Esophagus muscularis mucosa (tissue), 4 donors: ENCODE measurements at places on chromosomes 16 and 17. TPM values are rescaled to one million over a fixed set of nuclear protein-coding genes. Genes with fewer than 3 reads are reported as not detected.

DNA sequence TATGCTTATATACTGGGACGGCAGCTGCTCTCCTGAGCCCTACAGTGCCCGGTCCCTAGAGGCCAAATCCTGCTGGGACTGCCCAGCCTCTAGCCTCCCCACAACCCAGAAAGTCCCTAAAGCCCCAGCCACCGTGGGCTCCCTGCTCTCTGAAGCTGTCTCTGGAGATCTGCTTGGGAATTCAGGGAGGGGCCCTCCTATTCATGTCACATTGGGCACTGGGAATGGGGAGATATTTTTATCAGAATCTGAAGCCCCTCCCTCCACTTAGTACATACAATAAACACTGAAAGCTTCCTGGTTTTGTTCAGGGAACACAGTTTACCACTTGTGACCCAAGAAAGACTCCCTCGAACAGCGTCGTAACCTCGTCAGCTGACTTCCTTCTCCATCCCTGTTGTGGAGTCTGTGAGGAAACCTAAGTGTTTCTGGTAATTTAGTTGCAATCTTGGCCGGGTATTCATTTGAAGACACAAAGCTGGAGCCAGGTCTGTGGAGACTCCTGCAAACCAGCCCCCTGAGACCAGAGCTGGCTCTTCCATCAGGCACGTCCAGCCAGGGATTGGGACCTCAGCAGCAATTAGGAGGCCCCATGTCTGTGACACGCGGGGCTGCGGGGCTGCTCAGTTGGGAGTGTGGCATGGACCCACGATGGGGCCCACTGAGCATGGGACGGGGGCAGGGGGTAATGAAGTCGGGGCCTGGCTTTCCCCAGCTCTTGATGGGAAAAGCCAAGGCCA lies 38.5 kb downstream of the PGS1 start:
- peaks cover 73% of the 10 kb centered on the region for H3K4me1 ChIP-seq
- H3K4me3 ChIP-seq = no peak overlapping the region
- no peak for DNase-seq

DNA sequence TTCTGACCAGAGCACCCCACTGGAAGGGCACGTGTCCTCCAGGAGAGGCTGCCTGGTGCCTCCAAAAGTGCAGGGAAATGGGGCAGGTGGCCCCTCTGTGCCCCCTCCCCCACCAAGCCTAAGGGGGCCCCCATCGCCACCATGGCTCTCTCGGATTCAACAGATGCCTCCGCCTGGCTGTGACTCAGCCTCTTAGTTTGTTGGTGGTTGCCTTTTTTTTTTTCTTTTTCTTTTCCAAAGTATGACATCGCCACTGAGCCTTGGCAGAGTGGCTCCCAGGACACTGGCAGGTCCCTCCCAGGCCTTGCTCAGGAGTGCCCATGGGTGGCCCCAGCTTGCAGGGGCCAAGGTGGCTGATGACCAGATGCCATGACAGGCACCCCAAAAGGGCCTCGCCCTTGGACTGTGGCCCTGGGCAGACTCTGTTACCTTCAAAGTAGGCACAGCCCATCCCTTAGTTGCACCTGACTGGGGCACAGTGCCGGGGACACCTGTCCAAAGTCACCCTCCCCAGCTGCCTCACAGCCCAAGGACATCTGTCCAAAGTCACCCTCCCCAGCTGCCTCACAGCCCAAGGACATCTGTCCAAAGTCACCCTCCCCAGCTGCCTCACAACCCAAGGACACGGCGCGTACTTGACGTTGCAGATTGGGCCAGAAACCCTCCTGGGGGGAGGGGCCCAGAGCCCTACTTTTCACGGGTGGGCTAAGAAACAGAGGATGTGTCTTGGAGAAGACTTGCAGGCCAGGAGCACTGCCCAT lies 29.6 kb downstream of the NPTX1 start:
- no peak overlapping the region for H3K27ac ChIP-seq
- no peak for DNase-seq
- H3K4me3 ChIP-seq = no peak overlapping the region

DNA sequence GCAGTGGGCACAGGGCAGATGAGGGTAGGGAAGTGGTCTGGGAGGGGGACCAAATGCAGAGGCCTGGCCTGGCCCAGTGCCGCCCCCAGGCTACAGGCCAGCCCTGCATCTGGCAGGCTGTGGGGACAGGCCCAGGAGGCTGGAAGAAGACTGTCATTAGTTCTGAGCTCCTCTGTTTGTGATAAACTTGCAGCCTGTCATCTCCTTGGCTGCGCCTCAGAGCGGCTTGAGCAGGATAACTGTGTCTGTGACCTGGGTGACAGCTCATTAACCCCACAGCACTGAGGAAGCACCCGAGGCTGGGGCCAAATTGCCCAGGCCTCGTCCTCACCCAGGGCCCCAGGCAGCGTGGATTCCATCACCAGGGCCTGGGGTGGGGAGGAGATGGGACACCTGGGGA lies 23.9 kb downstream of the ABCC3 start:
- H3K36me3 ChIP-seq = no peaks in the 10 kb centered on the region
- H3K4me3 ChIP-seq = no peak overlapping the region
- H3K4me1 ChIP-seq = peaks cover 44% of the 10 kb centered on the region
- DNase-seq = no peak

Gene TAC4
- not detected for total RNA-seq

Gene IRX5
- total RNA-seq = not detected

- H3K27me3 ChIP-seq = no peaks in the 10 kb centered on the region
- no peaks in the 10 kb centered on the region for H3K4me1 ChIP-seq
- no peak for DNase-seq
- no peak overlapping the region for H3K27ac ChIP-seq
- H3K36me3 ChIP-seq = no peaks in the 10 kb centered on the region
- no peak overlapping the region for H3K4me3 ChIP-seq
Observed at GRCh38 chr17:32584792-32585191, 98.0 kb downstream of the CDK5R1 start.

Gene CCDC154
- 0.42 TPM for total RNA-seq

Gene MYH8
- total RNA-seq = not detected

GRCh38 chr17:67521775-67522069 lies 144.6 kb downstream of the PITPNC1 start:
- no peak overlapping the region for H3K4me3 ChIP-seq
- no peaks in the 10 kb centered on the region for H3K36me3 ChIP-seq
- H3K4me1 ChIP-seq = peaks cover 32% of the 10 kb centered on the region
- H3K27ac ChIP-seq = no peak overlapping the region
- DNase-seq = no peak

DNA sequence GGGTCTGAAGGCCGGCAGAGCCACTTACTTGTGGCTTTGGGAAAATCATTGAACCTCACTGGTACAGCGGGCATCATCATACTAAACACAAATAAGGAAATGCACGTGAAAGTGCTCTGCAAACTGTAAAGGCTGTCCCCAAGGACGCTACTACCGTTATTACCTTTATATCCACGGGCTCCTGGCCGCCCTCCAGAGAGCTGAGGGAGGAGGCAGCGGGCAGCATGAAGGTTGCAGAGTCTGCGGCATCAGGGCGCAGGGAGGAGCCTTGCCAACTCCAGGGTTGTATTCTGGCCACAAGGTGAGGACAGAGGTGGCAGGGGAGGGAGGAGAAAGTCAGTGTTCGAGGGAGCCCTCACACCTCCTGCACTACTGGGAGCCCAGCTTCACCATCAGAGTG lies 68.3 kb upstream of the GCSH start:
- H3K4me3 ChIP-seq = no peak overlapping the region
- no peaks in the 10 kb centered on the region for H3K4me1 ChIP-seq
- DNase-seq = no peak
- no peaks in the 10 kb centered on the region for H3K27me3 ChIP-seq
- no peak overlapping the region for H3K27ac ChIP-seq

DNA sequence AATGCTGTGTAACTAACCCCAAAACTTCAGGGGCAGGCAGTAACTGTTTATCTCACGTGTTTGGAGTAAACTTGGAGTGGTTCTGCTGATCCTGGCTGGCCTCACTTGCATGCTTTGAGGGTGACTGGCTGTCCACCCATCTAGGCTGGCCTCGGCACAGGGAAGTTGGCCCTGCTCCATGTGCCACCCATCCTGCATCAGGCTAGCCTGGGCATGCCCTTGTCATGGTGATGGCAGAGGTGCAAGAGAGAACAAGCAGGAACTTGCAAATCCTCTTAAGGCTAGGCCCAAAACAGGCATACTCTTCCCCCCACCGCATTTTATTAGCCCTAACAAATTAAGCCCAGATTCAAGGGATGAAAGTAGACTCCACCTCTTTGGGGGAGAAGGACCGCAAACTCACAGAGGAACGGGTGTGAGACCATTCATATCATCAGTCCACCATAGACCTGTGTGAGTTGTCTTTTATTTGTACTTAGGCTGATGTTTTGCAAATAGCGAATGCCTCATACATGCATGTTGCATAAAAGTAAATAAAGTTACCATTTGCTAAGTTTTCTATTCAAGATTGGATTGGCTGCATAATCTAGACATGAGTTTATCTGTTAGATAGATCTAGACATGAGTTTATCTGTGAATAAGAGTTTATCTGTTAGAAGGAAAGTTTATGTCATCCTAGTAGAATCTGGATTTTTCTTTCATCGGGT lies 221.0 kb downstream of the CCDC182 start:
- DNase-seq = no peak
- no peak overlapping the region for H3K27ac ChIP-seq
- no peaks in the 10 kb centered on the region for H3K27me3 ChIP-seq
- H3K4me1 ChIP-seq = peaks cover 12% of the 10 kb centered on the region

Gene KRTAP2-2
- not detected for total RNA-seq

Gene PLLP
- total RNA-seq = 3.6 TPM

- H3K4me1 ChIP-seq = no peaks in the 10 kb centered on the region
- no peak overlapping the region for H3K4me3 ChIP-seq
- no peak overlapping the region for H3K27ac ChIP-seq
- no peak for DNase-seq
- H3K36me3 ChIP-seq = no peaks in the 10 kb centered on the region
- H3K27me3 ChIP-seq = no peaks in the 10 kb centered on the region
Observed at GRCh38 chr16:6835941-6836340, 496.7 kb upstream of the RBFOX1 start.

DNA sequence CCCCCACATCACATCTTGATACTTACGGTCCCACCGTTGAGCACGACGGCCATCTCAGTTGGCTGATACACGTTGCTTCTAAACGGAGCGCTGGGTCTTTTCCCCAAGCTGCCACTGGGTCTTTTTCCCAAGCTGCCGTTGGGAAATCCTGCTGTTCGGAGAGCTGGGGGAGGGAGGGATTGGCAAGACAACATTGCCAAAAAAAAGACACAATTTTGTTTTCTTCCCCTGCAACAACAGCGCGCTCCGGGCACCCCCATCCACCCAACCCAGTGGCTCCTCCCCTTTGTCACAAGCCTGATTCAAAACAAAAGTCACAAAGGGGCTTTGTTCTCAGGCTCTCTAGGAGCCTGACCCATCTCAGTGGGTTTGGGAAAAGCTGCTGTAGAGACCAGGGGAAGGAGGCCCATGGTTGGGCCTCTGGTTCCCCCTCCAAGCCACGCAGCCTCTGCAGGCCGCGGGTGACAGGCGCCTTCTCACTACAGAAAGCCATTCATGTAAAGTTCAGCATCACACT lies 22.8 kb downstream of the GPRC5B start:
- no peak for DNase-seq
- no peak overlapping the region for H3K4me3 ChIP-seq
- H3K27ac ChIP-seq = no peak overlapping the region
- peaks cover 70% of the 10 kb centered on the region for H3K36me3 ChIP-seq
- peaks cover 11% of the 10 kb centered on the region for H3K4me1 ChIP-seq

- no peak overlapping the region for H3K4me3 ChIP-seq
- DNase-seq = no peak
- no peaks in the 10 kb centered on the region for H3K27me3 ChIP-seq
- no peaks in the 10 kb centered on the region for H3K4me1 ChIP-seq
- H3K36me3 ChIP-seq = no peaks in the 10 kb centered on the region
Observed at GRCh38 chr17:8941980-8942622, 23.4 kb downstream of the PIK3R5 start.

DNA sequence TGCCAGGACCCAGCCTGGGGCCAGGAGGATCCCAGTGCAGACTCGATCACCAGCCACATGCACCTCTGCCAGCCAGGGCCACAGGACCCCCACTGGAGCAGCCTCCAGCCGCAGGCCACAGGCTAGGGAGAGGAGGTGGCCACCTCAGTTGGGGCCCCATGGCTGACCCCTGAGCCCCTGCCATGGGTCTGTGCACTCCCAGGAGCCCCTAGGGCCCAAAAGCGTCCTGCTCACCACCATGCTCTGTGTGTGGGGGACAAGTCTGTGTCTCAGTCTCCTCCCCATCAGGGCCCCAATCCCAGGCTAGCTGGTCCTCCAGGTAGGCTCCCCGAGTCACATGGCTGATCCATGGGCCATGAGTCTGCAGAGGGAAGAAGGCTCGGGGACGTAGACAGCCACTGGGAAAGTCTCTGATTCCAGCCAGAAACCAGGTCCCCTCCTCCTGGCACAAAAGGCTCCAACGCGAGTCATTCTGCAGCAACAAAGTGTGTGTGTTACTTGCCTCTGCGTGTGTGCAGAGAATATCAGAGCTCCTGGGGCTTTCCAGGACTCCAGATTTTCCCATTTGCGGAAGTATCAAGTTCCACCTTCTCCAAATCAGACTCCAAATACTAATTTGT lies 6.1 kb upstream of the PRSS8 start:
- peaks cover 22% of the 10 kb centered on the region for H3K4me1 ChIP-seq
- peak overlapping the region; percentile 60 for H3K4me3 ChIP-seq
- no peak for DNase-seq
- no peaks in the 10 kb centered on the region for H3K27me3 ChIP-seq
- H3K36me3 ChIP-seq = no peaks in the 10 kb centered on the region

Gene ABCA10
- 2.5 TPM for total RNA-seq
